Type B pancreatic cell (in vitro differentiated cells): ENCODE measurements at places on chromosomes 11 and 22. TPM values are rescaled to one million over a fixed set of nuclear protein-coding genes. Genes with fewer than 3 reads are reported as not detected.

DNA sequence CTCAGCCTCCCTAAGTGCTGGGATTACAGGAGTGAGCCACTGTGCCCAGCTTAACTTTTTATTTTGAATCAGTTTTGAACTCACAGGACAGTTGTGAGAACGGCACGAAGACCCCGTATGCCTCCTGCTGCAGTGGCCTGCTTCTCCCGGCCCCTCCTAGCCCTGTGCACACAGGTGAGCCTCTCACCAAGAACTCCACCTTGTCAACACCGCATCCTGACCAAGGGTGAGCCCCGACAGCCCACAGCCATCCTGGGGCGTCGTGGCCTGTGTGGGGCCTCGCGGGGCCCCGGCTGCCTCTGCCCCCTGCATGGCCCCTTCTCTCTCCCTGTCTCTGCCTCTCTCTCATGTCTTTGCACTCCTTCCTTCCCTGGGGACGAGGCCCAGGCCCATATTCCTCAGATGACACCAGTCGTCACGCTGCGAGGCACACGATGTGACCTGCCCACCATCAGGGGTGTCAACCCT lies 38.8 kb downstream of the GNB1L start:
- DNase-seq: no peak

GRCh38 chr11:104668797-104669463 lies 229.3 kb downstream of the CASP12 start:
- DNase-seq: no peak

GRCh38 chr11:3095712-3096361 lies 38.6 kb upstream of the CARS1 start:
- DNase-seq: peak; percentile 43

The NAALADL1 gene
- 1.2 and 4.3 TPM in 2 replicates for total RNA-seq

The MUC2 gene
- total RNA-seq: 1.5 and 2.7 TPM in 2 replicates

The CDC42EP1 gene
- total RNA-seq: 20.5 and 30.4 TPM in 2 replicates

DNA sequence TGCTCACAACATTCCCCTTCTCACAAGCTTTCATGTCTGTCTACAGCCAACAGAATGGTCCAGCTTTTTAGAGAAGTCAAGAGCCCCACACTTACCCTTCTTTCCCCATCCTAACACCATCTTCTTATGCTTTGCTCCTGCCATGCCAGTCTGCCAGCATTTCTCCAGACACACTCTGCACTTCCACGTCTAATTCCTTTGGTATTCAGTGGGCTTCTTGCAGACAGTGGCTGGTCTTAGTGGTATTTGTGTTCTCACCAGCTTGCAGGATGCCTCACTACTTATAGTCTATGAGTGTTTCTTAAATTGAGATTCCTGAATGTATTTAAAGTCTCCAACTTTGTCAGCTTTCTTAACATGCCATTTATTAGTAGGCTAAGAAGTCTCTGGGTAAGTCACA lies 154.4 kb downstream of the BBOX1 start:
- DNase-seq: no peak

- DNase-seq: no peak
These were observed 137.7 kb downstream of the ATG16L2 start for GRCh38 chr11:72951888-72952287.

DNA sequence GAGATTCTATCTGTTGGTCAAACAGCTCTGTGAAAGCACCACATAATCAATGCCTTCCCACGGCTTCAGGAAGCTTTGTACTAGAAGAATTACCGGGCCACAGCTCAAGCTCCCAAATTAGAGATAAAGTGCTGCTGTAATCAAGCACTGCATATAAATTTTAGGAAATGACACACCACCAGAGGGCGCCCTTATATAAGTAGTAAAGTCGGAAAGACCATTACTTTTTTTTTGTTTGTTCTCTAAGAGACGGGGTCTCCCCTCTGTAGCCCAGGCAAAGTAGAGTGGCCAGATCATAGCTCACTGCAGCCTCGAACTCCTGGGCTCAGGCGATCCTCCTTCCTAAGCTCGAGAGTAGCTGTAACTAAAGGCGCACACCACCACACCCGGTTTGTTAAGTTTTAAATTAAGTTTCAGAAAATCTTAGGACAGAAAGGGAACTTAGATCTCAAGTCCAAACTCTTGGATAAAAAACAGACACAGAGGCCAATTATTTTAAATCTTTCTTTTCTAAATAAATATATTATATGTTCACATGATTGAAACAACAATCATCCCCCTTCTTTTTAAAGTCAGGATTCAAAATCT lies 32.6 kb downstream of the PRCP start:
- DNase-seq: peak; percentile 73

DNA sequence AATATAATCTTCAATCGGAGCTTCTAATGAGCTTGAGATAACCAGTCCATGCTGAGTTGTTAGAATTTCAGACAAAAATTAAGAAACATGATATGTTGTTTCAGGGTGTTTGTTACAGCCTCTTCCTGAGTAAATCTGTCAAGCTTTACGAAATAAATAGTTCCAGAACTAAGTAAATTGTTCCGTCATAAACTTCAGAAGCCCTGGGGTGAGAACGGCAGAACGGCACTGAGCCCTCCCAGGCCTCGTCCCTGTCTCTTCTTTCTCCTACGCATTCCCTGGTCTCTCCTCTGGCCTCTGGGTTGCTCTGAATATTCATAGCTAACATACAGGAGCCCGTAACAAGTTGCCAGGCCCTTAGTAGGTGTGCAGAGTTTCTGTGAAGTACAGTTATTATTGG lies 390.8 kb upstream of the NARS2 start:
- DNase-seq: no peak

The BARX2 gene
- 62.1 and 186 TPM in 2 replicates for total RNA-seq

The MYEOV gene
- total RNA-seq: 4.1 and 4.3 TPM in 2 replicates

DNA sequence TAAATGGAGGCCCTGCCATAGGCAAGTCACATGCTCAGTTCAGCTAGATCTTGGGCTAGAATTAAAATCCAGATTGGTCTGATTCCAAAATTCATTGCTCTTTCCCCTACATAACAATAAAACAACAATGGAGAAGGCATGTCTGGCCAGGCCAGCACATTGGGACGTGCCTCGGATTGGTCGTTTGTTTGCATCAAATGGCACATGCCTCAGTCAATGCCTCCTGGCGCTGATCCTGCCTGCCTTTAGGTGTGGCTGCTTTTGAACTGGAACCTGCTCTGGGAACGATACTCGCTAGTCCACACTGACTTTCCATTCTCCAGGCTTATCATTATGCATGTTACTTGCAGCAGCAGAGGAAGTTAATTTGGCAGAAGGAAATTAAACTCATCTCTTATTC lies 322.1 kb downstream of the NELL1 start:
- DNase-seq: no peak
